Naive B cell (primary cell): ENCODE measurements at places on chromosomes 7 and 10. TPM values are rescaled to one million over a fixed set of nuclear protein-coding genes. Genes with fewer than 3 reads are reported as not detected.

The ASZ1 gene
- polyA plus RNA-seq: not detected

The GIMAP1 gene
- 0.67 TPM for polyA plus RNA-seq

The MNX1 gene
- not detected for polyA plus RNA-seq

The LFNG gene
- 4.0 TPM for polyA plus RNA-seq

GRCh38 chr7:22949944-22950343 is 64.0 kb downstream of the HYCC1 start:
- no peaks in the 10 kb centered on the region for H3K27me3 ChIP-seq
- DNase-seq: no peak
- H3K36me3 ChIP-seq: peaks cover 4% of the 10 kb centered on the region
- H3K27ac ChIP-seq: no peak overlapping the region
- H3K4me3 ChIP-seq: no peak overlapping the region

GRCh38 chr10:87518937-87519336 is 14.2 kb downstream of the MINPP1 start:
- no peak overlapping the region for H3K27ac ChIP-seq
- DNase-seq: no peak
- H3K4me1 ChIP-seq: no peaks in the 10 kb centered on the region

DNA sequence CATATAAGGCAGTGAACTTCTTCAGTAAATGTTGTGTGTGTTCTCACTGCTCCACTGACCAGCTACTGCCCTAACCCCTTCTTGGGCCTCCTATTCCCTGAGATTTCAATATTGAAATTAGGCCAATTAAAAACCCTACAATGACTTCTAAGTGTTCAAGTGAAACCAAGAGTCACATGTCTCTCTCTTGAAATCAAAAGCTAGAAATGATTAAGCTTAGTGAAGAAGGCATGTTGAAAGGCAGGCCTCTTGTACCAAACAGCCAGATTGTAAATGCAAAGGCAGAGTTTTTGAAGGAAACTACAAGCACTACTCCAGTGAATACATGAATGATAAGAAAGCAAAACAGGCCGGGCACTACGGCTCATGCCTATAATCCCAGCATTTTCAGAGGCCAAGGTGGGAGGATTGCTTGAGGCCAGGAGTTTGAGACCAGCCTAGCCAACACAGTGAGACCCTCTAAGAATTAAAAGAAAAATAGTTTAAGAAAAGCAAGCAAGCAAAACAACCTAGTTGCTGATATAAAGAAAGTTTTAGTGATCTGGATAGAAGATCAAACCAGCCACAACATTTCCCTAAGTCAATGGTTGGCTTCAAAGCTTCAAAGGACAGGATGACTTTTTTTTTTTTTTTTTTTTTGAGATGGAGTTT is 22.3 kb downstream of the BRAF start:
- peaks cover 21% of the 10 kb centered on the region for H3K36me3 ChIP-seq
- H3K27me3 ChIP-seq: no peaks in the 10 kb centered on the region
- DNase-seq: no peak

DNA sequence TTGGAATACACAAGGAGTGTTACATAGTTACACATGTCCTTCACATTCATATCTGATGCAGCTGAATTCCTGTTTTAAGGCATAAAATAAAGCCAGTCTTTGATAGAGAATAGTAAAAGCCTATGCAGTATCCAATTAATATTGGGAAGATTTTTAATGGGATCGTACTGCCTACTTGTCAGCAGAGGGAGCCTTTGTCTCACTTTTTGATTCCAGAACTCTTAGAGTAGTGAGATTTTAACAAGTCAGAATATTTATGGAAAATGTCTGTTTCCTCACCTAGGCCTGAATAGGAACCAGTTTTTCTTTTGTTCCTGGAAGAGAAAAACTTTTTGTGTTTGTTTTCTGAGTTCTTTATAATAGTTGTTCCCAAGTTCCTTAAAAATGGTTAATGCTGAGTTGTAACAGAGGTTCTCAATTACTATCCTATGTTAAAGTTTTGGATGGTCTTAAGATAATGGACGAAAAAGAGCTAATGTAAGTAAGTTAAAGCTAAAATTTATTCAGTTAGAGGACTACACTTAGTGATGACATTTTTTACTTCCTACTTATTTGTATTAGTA is 114.0 kb downstream of the BBS9 start:
- no peaks in the 10 kb centered on the region for H3K36me3 ChIP-seq
- H3K27ac ChIP-seq: no peak overlapping the region
- H3K4me1 ChIP-seq: no peaks in the 10 kb centered on the region
- no peak overlapping the region for H3K4me3 ChIP-seq
- H3K27me3 ChIP-seq: no peaks in the 10 kb centered on the region
- no peak for DNase-seq

DNA sequence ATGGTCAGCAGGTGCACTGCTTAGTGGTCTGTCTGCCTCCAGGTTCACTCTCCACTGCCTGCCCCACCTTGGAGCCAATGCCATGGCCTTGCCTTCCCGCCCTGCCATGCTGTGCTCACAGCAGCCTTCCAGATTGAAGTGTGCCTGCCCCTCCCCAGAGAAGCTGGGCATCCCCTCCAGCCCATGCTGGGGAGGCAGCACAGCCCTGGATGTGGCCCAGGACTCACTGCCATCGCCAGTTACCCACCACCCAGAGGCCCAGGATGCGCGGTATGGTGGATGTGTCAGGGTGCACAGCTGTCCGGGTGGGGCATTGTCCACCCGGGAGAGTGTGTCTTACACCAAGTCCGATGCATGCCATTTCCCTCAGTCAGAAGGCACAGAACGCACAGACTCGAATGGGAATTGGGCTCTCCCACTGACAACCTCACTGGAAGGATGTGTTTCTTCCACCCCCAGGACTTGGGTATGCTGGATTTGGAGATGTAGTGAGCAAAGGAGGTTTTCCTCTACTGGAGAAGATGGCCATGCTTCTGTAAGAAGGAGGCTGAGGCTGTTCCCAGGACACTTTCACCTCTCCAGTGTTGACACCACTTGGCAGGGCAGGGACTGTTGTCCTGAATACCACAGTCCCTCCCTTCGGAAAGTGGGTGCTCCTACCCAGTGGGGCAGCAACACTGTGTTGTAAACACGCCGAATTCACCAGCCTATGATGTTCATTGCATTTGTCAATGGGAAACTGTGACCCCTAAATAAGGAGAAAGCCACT is 122.0 kb downstream of the ADARB2 start:
- no peak overlapping the region for H3K27ac ChIP-seq
- no peak for DNase-seq

- no peaks in the 10 kb centered on the region for H3K36me3 ChIP-seq
- no peak for DNase-seq
- H3K27ac ChIP-seq: peak overlapping the region; percentile 37
- no peak overlapping the region for H3K4me3 ChIP-seq
- H3K4me1 ChIP-seq: peaks cover 20% of the 10 kb centered on the region
Observed at GRCh38 chr10:84353052-84353803, 24.8 kb downstream of the CCSER2 start.

- no peak for DNase-seq
- no peak overlapping the region for H3K27ac ChIP-seq
- no peaks in the 10 kb centered on the region for H3K27me3 ChIP-seq
- no peaks in the 10 kb centered on the region for H3K4me1 ChIP-seq
- no peak overlapping the region for H3K4me3 ChIP-seq
Observed at GRCh38 chr10:104449391-104449790, 95.8 kb downstream of the CFAP58 start.

DNA sequence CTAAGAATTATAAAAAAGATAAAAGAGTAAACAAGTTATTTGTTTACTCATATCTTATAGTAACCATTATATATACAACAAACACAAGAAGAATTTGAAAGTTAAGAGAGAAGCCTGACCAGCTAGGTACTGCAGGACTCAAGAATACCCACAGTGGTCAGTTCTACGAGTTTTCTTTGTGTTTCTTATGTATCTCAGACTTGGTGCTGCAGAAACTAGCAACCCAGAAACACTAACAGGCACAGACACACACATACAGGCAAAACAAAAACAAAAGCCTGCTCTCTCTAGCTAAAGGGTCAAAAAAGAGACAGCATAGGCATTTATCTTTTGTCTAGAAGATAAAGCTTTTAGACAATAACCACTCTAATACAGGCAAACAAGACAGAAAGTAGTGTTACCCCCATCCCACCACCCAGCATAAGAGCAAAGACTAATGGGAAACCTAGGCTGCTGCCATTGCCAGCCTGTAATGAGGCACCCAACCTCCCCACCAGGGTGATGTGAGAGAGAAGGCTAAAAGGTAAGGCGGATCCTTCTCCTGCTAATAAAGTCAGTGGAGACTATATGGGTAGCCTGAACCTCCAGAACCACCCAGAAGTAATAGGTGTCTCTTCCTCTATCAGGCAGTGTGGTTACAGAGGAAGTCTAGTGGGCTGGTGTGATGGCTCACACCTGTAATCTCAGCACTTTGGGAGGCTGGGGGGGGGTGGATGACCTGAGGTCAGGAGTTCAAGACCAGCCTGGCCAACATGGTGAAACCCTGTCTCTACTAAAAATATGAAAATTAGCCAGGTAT is 113.9 kb downstream of the DNAJC1 start:
- no peak overlapping the region for H3K27ac ChIP-seq
- H3K27me3 ChIP-seq: no peaks in the 10 kb centered on the region
- H3K36me3 ChIP-seq: peaks cover 37% of the 10 kb centered on the region
- peaks cover 12% of the 10 kb centered on the region for H3K4me1 ChIP-seq

DNA sequence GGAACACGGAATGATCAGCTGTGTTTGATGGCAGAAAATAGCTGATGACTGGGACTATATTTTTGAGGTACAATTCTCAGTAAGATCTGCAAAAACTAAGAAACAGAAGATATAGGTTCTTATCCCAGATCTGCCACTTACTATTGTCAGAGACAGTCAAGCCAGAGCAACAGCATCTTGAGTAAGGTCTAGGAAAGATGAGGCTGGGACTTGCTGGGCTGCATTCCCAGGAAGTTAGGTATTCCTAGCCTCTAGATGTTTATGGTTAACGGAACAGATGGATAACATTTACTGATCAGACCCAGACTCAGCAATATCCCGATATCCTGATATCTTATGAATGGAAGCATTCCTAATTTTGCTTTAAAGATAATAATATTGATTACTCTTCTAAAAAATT is 68.7 kb upstream of the DNAJB12 start:
- H3K36me3 ChIP-seq: peaks cover 31% of the 10 kb centered on the region
- H3K4me1 ChIP-seq: no peaks in the 10 kb centered on the region
- DNase-seq: no peak
- no peak overlapping the region for H3K27ac ChIP-seq
- no peak overlapping the region for H3K4me3 ChIP-seq
- H3K27me3 ChIP-seq: no peaks in the 10 kb centered on the region

DNA sequence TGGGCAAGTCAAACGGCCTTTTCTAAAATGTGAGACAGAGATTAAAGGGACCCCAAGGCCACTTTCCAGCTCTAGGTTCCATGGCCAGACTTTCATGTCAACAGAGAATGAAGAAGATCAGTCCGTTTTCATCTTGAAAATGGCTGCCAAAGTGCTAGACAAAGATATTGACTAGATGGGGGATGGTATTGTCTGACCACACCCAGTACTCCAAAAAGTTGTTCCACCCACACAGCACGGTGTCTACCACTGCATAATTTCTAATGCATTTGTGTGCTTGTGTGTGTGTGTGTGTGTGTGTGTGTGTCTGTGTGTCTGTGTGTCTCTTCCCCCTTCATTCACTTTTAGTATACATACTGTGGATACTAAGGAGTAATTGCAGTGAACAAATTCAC is 1.3 kb downstream of the COL1A2 start:
- H3K27ac ChIP-seq: no peak overlapping the region
- peaks cover 9% of the 10 kb centered on the region for H3K4me1 ChIP-seq
- peaks cover 34% of the 10 kb centered on the region for H3K27me3 ChIP-seq

DNA sequence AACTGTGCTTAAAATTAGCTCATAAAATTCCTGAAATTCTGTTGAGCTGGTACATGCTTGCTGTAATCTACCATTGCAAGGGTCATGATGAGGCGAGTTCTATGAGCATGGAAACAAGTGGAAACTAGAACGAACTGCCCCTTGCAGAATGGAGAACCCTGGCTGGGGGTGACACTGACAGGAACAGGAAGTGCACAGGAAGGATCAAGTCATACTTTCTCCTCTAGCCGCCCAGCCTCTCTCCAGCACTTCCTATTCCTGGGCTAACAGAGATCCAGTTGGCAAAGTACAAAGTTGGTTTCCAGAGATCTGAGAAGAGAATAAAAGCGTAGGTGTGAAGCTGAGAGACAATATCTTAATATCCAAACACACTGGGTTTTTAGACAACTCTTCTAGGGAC is 414.2 kb upstream of the PODXL start:
- H3K27ac ChIP-seq: no peak overlapping the region

DNA sequence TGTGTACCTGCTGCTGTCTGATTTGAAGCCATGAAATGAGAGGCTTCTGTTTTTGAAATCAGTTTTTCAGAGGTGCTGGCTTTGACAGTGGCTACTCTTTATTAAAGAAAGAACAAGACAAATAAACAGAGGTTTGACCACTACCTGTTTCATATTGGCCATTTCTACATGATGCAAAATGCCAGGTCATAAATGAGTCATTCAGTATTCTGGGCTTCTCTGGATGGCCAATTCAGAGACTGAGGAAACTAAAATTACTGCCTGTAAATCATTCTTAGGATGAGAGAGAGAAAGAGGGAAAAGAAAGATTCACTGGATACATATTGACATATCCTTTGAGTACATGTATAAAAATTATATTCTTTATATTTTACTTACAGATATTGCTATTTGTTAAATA is 303.3 kb upstream of the ETV1 start:
- H3K4me1 ChIP-seq: no peaks in the 10 kb centered on the region
- H3K27me3 ChIP-seq: no peaks in the 10 kb centered on the region
- no peak for DNase-seq
- H3K4me3 ChIP-seq: no peak overlapping the region

- no peak for DNase-seq
- peaks cover 4% of the 10 kb centered on the region for H3K27me3 ChIP-seq
- no peak overlapping the region for H3K4me3 ChIP-seq
- H3K27ac ChIP-seq: no peak overlapping the region
- no peaks in the 10 kb centered on the region for H3K4me1 ChIP-seq
Observed at GRCh38 chr7:96870934-96871333, 134.4 kb upstream of the DLX6 start.

GRCh38 chr10:119205894-119206602 is 1.3 kb upstream of the GRK5 start:
- peaks cover 27% of the 10 kb centered on the region for H3K4me1 ChIP-seq
- peak overlapping the region; percentile 84 for H3K4me3 ChIP-seq
- DNase-seq: no peak
- no peaks in the 10 kb centered on the region for H3K27me3 ChIP-seq

DNA sequence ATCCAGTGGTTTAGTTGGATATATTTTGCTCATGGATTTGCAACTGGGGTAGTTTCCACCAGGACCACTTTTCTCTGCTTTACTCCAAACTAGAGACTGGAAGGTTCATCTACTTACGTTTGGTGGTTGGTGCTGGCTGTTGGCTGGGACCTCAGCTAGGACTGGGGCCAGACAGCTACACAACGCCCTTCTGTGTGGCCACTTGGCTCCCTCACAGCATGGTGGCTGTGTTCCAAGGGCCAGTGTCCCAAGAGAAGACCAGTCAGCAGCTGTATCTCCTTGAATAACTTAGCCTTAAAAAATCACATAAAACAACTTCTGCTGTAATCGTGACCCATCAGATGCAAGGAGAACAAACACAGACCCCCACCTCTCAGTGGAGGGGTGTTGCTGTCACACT is 4.2 kb upstream of the KCNH2 start:
- DNase-seq: no peak
- no peak overlapping the region for H3K27ac ChIP-seq
- H3K27me3 ChIP-seq: peaks cover 69% of the 10 kb centered on the region
